ENCODE measurements at places on chromosomes 6 and 20. TPM values are rescaled to one million over a fixed set of nuclear protein-coding genes. Genes with fewer than 3 reads are reported as not detected.

Gene RCAN2
- 7.4 TPM for total RNA-seq

DNA sequence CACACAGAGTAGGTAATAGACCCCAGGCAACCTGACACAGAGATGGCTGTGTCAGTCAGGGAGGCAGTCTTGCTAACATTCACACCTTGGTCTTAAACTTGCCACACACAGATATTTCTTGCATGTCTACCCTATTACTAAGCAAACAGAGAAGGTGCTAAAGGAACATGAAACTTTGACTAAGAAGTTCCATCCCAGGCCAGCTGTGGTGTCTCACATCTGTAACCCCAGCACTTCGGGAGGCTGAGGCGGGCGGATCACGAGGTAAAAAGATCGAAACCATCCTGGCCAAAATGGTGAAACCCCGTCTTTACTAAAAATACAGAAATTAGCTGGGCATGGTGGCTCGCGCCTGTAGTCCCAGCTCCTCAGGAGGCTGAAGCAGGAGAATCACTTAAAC, 222.4 kb upstream of the JARID2 start:
- H3K27ac ChIP-seq, result no peak overlapping the region
- no peak overlapping the region for H3K4me3 ChIP-seq
- H3K36me3 ChIP-seq, result no peaks in the 10 kb centered on the region
- no peaks in the 10 kb centered on the region for H3K27me3 ChIP-seq
- no peaks in the 10 kb centered on the region for H3K4me1 ChIP-seq

GRCh38 chr6:85185977-85186376, 263.9 kb upstream of the NT5E start:
- H3K4me1 ChIP-seq, result no peaks in the 10 kb centered on the region
- H3K36me3 ChIP-seq, result no peaks in the 10 kb centered on the region
- DNase-seq, result no peak
- no peaks in the 10 kb centered on the region for H3K27me3 ChIP-seq
- H3K27ac ChIP-seq, result no peak overlapping the region
- no peak overlapping the region for H3K4me3 ChIP-seq

GRCh38 chr6:152771061-152771687, 20.6 kb downstream of the VIP start:
- no peak for DNase-seq
- no peaks in the 10 kb centered on the region for H3K27me3 ChIP-seq
- no peak overlapping the region for H3K27ac ChIP-seq
- H3K36me3 ChIP-seq, result no peaks in the 10 kb centered on the region
- no peaks in the 10 kb centered on the region for H3K4me1 ChIP-seq
- H3K4me3 ChIP-seq, result no peak overlapping the region

DNA sequence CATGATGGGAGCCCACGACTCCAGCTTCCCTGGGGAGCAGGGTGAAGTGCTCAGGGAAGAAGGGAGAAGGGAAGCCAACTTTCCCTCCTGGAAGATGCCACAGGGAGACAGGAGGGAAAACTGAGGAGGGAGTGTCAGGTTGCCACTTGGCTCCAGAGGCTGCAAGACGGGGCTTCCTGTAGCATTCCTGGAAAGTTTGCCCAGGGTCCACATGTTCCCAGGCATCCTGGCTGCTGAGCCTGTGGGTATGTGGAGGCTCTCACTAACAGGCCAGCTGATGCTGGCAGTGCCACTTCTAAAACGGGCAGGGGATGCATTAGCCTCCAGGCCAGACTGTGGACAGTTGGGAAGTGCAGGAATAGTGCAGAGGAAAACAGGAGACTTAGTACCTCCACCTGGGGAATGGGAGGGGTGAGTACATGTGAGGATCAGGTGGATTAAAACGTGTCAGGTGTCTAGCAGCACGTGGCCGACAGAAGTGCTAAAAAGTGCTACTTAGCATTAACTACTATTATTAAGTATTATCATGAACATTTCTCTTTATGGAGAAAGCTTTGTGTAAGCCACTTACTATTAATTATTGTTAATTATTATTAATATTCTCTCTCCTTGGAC, 33.2 kb downstream of the BANF2 start:
- H3K4me3 ChIP-seq, result no peak overlapping the region
- no peaks in the 10 kb centered on the region for H3K36me3 ChIP-seq
- H3K4me1 ChIP-seq, result peaks cover 10% of the 10 kb centered on the region
- no peaks in the 10 kb centered on the region for H3K27me3 ChIP-seq
- no peak overlapping the region for H3K27ac ChIP-seq

Gene WFDC13
- total RNA-seq, result not detected

GRCh38 chr6:71900642-71901041, 14.3 kb downstream of the RIMS1 start:
- H3K27ac ChIP-seq, result no peak overlapping the region
- no peaks in the 10 kb centered on the region for H3K36me3 ChIP-seq
- H3K4me1 ChIP-seq, result no peaks in the 10 kb centered on the region
- H3K27me3 ChIP-seq, result no peaks in the 10 kb centered on the region
- DNase-seq, result no peak
